ENCODE measurements at places on chromosomes 12 and 14.

DNA sequence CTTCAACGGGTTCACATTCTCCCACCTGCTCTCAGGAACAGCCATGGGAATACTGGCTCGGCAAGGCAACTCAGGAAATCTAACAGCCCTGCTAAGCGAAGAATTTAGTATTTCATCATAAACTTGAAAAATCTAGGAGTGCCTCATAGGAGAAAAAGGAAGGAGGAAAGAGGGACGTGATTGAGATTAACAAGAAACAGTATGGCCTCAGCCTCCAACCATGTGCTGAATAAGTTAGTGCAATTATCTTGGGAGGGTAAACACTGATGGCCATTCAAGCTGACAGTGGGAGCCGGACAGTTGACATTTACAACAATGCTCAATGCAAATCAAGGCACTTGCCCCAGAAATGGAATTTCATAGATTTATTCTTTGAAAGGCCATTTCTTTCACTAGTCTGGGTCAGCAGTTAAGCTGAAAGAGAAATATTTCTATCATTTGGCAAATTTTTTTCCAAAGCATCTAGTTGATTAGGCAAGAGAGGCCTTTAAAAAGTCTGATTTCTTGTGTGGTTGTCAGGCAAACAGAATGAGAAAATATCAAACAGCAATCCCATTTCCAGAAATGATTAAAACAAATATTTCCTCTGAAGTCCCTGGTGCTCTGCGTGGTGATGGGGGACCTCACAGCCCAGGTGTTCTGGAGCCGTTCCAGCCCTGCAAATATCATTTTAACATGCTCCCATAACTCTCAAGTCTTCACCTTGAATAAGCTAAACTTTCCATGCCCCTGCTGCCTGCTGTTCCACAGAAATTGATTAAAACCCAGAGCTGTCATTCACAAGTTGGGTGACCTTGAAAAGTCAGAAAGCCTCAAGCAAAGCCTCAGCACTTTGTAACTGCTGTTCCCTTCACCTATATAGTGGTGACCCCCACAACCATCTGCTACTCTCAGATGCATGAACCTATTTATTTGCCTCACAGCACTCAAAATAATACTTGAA lies 121.6 kb downstream of the PHLDA1 start:
- peak; percentile 30 for DNase-seq

DNA sequence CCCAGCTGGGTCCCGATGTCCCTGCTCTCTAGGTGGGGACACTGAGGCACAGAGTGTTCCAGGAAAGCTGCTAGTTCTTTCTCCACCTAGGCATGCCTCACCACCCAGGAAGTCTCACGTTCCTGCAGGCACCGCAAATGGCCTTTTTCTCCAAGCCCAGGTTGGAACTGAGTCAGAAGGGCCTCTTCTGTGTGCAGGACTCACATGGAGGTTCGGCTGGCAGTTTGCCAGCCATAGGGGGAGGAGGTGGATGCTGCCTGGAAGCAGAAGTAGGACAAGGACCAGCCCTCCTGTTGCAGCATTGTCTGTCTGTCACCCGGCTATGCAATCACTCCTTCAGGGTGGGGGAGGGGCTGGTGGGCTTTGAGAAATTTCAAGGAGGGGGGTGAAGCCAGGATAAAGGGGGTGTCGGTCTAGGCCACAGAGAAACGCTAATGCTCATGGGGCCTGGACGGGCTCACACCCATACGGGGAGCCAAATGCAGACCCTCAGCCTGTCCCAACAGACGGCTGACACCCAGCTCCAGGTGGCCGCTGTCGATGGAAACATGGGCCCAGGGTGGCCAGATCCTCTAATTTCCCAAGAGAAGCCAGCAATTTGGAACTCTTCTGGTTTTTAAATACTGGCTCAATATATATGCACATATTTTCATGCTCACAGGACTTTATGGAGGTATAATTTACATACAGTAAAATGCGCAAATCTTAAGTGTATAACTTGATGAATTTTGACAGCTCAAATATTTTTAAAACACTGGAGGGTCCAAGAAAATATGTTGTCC lies 120.5 kb downstream of the PHETA1 start:
- DNase-seq, result no peak

- DNase-seq, result no peak
These were observed 122.2 kb downstream of the FOXN3 start for GRCh38 chr14:89294872-89295271.

GRCh38 chr12:42691991-42692557 lies 102.5 kb upstream of the PRICKLE1 start:
- no peak for DNase-seq

GRCh38 chr12:22656831-22657230 lies 31.9 kb downstream of the ETNK1 start:
- DNase-seq, result no peak

DNA sequence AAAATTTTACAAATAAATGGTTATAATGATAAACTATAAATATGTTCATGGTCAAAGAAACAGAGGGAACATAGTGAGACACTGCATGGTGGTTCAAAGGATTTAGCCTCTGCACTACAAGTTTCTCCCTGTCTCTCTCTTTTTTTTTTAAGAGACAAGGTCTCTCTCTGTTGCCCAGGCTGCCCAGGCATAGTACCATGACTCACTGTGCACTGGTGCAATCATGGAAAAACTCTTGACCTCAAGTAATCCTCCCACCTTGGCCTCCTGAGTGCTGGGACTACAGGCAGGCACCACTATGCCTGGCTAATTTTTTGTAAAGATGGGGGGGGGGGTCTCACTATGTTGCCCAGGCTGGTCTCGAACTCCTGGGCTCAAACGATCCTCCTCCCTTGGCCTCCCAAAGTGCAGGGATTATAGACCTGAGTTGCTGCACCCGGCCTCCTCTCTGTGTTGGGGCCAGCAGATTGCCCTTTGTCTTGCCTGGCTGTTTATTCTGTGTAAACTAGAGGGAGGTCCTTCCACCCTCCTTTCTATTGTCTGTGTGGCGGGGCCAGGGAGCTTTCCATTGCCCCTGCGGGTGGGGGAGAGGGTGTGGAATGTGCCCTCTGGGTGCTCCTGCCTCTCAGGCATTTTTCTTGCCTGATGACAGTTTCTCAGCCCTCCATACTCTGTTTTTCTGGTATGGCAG lies 22.1 kb downstream of the MTHFD1 start:
- no peak for DNase-seq

DNA sequence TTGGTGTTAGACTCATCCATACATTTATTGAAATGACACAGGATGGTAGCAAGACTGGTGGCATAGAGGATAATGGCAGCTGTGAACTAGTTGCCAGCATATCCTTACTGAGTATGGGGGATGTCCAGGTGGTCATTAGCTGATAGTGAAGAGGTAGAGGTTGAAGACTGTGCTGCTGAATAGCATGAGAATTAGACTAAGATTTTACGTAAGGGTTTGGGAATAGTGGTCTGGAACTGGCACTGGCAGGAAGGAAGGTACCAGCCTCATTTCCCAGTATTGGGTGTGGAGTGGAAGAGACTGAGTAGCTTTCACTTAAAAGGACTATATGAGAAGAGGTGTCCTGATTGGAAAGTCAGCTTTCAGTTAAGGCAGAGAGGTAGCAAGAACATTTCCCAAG lies 6.5 kb downstream of the ERC1 start:
- DNase-seq, result no peak

DNA sequence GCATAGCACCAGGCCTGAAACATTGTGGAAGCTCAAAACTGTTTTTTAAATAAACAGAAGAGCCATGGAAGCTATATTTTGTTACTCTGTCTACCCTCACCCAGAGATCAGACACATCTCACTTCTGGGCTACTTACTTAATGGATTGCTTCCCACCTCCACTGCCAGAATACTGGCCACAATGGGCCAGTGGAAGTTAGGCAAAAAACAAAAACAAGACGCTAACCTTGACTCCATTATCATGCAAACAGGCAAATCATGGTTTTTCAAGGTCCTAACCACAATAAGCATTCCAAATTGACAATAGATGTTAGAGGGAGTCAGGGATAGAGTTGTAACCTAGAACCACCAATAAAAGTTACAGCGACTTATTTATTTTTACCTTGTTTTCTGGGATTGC lies 52.7 kb upstream of the PTCSC3 start:
- DNase-seq, result no peak

- DNase-seq, result no peak
These were observed 16.0 kb upstream of the RFX4 start for GRCh38 chr12:106566771-106567170.

DNA sequence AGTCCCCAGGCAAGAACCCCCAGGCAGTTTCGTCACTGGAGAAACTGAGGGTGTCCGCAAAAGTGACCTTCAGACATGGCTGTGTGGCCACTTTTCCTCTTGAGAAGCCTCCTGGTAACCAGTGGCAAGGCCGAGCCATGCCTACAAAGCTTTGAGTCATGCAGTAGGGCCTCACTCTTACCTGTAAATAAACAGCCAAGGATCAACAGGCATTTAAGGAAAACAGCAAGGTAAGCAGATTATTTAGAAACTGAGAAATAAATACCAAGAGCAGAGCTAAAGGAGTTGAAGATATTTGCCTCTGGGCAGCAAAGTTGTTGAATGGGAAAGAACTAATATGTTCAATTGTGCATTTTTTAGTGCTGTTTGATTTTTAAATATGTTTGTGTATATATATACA lies 141.0 kb upstream of the BCL2L14 start:
- DNase-seq, result no peak

DNA sequence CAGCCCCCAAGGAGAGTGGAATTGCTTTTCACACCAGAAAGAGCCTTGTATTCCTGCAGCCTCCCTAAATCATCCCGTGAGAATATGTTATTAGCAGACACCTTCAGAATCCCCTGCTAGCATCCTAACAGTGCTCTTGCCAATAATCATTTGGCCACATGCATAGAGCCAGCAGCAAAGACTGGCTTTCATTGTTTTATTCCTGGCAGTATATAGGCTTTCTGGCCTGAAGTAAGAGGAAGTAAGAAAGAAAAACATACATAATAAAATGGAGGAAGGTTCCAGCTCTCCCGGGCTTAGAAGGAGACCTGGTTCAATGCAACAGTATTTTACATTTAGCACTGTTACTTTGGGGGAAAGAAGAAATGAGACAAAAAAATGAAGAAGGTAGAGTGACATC lies 176.7 kb upstream of the ATF7IP start:
- no peak for DNase-seq

DNA sequence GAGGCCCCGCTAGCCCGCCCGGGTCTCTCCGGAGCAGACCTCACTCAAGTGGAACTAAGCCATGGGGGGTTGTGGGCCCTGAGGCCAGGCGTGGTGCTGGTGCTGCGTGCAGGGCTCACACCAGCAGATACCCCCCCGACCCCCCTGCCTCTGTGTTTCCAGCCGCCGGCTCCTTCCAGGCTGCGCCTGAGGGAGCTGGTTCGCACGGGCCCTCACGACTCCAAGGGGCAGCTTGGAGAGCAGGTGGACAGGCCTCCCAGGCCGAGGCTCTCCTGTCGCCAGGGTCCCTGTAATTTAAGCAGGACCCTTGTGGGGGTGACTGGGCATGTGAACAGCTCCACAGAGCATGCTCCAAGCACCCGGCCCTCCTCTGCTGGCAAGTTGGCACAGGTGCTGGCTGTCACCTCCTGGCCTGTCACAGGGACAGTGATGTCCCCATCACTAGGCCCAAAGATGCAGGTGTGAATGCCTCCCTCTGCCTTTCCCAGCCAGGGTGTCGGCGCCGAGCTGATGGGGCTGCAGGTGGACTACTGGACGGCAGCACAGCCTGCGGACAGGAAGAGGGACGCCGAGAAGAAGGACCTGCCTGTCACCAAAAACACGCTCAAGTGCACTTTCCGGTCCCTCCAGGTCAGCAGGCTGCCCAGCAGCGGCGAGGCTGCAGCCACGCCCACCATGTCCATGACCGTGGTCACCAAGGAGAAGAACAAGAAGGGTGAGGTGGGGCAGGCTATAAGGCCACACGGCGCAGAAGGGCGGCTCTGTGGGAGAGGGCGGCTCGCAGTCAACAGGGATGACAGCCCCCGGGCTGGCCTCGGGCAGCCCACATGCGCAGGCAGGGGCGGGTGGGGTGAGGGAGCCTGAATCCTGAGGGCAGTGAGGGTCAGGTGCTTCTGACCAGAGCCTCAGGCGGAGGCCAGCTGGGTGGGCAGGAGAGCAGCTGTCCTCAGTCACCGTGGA lies 5.9 kb upstream of the TEX22 start:
- no peak for DNase-seq

GRCh38 chr12:58901664-58902063 lies 18.6 kb downstream of the LRIG3 start:
- DNase-seq, result no peak

GRCh38 chr12:123231931-123232330 lies 1.0 kb downstream of the MPHOSPH9 start:
- no peak for DNase-seq

DNA sequence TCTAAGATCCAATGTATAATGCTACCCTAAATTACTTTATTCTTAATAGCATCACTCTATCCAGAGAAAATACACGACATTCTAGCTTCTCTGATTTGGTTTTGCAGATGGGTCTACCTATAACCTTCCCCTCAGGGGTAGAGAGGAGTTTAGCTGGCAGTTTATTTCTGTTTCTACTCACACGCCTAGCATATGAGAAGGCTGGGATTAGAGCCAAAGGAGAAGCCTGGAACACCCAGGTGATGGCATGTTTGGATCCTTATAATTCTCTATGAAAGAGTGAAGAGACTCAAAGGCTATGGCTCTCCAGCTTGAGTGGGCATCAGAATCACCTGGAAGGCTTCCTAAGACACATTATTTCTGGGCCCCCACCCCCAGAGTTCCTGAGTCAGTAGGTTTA lies 131.3 kb downstream of the IGF1 start:
- no peak for DNase-seq

GRCh38 chr14:61266891-61267740 lies 14.0 kb downstream of the TMEM30B start:
- DNase-seq, result no peak

Measured in NCI-H2081 treated with DMSO at 0.1 percent for 48 hours (cell line).